ENCODE measurements at places on chromosomes 6 and 20.

DNA sequence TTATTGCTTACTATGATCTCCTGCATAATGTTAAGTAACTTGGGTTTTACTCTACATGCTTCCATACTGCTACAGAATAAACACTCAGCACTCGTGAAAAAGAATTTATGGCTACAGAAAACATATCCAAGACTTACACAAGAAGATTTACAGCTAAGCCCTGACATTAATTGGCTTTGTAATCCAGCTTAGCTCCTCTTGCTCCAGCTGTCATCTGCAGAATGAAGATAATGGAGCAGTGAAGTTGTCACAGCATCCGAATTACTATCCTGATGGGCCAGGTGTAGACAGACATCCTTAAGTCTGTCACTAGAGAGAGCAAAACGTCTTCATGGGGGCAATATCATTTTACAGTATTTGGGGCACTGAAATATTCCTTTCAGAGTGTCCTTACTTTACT is 155.3 kb downstream of the PRKN start:
- no peak for DNase-seq

DNA sequence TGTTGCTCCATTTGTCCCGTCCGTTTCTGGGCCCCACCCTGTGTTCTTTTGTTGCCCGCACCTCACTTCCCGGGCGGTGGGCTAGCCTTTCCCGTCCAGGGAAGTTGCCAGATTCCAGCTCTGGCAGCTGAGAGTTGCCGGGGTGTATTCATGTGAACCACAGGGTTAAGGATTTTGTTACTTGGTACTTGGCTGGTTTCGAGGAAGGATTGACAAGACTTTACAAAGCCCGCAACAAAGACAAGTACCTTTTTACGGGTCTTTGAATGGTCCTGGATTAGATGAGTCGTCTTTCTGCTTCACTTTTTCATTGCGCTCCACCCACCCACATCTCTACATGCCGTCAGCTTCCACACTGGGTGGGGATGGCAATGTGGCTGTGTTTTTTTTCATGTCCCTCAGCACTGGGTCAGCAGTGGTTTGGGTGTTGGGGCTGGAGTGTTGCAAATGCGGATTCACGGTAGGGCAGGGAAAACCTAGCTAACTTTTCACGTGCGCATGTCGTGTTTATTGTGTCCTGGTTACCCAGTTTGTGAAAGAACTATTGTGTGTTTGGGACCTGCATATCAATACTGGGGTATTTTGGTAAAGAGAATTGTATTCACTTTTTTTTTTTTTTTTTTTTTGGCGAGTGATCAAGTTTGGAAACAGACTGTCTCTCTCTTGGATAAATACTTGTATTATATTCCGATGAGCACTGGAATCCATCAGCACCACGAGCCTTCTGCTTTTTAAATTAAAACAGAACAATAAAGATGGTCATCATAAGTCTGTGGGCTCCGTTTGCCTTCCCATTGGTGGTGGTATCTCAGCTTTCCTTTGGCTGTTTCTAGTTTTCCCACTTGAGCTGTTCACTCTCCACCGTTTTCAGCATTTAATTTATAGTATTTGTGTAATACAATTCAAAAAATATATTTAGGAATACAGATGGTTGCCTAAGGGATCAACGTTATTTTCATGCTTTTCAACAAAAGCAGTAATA is 1.2 kb downstream of the DUSP22 start:
- no peak for DNase-seq

DNA sequence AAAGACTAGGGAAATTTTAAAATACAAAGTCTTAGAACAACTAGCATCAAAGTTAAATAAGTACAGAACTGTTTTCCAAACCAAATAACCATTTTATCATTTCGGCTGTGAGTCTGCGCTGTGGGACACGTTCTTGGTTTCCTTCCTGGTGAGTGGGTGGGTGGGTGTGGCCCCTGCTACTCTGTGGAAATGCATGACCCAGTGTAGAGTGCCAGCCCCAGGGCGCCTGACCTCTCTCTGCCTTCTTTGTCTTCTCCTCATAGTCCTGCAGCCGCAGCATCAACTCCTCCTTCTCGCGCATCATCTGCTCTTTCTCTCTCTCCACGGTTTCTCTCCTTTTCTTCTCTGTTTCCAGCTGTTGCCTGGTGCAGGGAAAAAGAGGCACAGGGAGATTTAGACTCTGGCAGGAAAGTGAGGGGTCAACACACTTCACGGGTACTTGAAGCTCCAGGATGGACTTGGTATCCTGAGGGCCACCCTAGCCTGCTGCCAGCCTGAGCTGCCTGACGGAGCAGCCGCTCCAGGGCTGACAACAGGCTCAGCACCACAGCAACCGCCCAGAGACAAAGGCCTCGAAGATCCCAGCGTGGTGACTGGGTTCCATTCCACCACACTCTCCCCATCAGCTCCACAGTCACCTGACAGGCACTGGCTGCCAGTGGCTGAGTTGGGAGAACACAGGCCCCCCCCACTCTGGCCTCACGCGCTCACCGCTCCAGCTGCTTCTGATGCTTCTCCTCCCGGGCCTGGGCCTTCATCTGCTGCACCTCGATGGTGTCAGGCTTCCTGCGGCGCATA is 48.4 kb downstream of the EZR start:
- no peak for DNase-seq

GRCh38 chr6:25013246-25013645 is 77.5 kb upstream of the RIPOR2 start:
- no peak for DNase-seq

- DNase-seq, result no peak
Measured at GRCh38 chr20:44211177-44212039, 837 bp upstream of the OSER1 start.

- DNase-seq, result no peak
Measured at GRCh38 chr6:44926556-44926955, 401.6 kb upstream of the RUNX2 start.

DNA sequence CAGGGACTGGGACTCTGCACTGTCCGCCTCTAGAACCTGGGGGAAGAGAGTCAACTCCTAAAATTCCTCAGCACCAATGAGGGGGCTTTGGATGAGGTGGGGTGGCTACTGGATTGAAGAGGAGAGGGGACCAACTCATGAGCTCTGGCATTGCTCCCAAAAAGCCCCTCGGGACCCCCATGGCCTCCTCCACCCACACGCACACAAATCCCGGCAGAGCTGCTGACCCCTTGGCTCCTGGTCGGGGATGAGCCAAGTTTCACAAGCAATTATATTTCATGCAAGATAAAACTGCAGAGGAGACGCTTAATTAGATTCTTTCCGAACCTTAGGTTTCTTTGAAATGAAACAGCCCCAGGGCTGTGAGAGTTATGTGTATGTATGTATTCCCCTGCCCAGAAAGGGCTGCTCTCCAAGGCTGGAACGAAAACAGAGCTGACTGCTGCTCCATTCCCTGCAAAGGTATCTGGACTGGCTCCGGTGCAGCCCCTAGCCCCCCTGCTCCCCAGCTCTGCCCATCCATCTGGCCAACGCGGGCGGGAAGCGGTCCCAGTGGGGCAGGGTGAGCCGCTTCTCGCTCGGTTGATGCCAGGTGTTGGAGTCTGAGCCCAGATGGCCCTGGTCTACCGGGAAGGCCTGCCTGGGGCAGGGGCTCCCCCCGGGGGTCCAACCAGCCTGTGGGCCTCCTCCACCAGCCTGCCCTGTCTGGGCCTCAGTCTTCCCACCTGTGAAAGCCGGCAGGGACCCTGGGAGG is 46.8 kb upstream of the STX16 start:
- no peak for DNase-seq

GRCh38 chr6:163983679-163984078 is 569.2 kb downstream of the QKI start:
- no peak for DNase-seq

GRCh38 chr20:63372971-63373885 is 12.1 kb upstream of the CHRNA4 start:
- DNase-seq, result no peak

DNA sequence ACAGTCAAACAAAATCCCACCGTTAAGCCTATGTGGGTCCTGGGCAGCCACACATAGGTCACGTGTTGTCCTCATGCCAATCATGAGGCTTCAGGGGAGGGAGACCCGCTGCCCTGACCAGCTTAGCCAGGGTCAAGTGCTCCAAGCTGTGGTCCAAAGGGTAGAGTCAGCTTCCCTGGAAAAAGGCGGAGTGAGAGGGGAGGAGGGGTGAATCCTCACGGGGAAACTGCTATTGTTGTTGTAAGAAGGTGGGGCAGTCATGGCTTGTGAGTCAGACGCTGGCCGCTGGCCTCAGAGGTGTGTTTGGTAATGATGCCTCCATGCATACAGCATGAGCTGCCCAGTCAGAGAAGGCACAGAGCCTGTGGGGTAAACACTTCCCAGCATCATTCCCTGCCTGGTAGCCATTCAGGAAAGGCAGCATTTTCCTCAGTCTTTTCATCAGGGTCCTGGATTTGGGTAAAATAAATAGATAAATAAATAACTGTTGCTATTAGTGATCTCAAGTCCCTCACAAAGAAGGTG is 8.7 kb downstream of the CST3 start:
- DNase-seq, result no peak

GRCh38 chr6:148441454-148441911 is 98.8 kb downstream of the SASH1 start:
- DNase-seq, result no peak

DNA sequence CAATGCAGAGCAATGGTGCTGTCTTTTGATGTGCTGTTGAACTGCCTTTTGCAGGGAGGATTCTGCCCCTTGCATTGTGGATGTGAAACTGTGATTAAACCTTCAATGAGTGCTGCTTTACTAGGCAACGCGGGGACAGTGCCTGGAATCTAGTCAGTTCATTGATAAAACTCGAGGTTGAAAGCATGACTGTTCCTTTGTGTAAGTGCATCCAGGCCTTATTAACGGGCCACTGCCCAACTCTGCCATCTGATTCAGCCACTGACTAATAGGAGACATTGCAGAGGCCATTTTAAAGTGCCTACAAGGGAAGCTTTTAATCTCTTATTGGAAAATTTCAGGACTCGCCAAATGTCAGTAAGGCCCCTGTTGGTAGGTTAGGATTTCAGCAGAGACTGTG is 49.3 kb downstream of the SLC35F1 start:
- no peak for DNase-seq

- DNase-seq, result peak; percentile 8
Measured at GRCh38 chr6:8499540-8499939, 64.2 kb upstream of the SLC35B3 start.

- peak; percentile 38 for DNase-seq
Measured at GRCh38 chr6:75230484-75231325, 12.9 kb downstream of the COX7A2 start.

DNA sequence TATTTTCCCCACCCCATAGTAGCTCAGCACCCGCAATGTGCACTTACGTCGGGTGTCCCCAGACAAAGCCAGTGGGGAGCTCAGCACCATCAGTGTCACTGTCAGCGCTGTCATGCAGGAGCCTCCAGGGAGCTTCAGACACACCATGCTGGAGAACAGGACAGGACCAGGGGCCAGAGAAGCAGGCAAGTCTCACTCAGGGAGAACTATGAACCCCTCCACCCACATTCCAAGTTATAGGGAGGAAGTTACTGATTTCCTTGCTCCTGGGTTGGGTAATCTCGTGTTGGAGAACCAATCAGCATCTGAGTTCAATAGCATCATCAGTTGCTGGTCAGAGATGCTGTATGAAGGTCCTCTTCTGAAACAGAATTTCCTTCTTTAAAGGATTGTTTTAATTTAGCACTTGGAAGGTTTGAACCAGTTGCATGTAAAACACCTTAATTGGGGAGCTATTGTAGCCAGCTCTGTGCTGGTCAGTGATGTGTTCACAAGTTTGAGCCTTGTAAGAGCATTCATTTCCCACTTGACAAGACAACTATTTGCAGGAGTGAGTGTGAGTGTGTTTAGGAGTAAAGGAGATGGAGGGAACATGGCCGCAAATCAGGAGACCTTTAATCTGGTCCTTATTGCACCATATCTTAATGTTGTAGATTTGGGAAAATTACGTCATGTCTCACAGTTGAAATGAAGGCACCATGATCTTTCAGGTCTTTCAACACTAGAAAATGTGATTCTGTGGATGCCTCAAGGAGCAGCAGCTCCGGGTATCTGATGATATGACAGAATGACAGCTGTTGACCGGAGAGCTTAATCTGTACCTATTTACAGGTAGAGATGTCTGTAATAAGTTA is at the start of gene HLA-DRB1:
Gene HLA-DRB1, minus strand, starts transcription at position 253 of the 854 bp plus-strand sequence. Its CDS starts 106 bp downstream, at position 147.
- DNase-seq, result peak; percentile 23

GRCh38 chr6:68779366-68779765 is 144.3 kb downstream of the ADGRB3 start:
- DNase-seq, result no peak

DNA sequence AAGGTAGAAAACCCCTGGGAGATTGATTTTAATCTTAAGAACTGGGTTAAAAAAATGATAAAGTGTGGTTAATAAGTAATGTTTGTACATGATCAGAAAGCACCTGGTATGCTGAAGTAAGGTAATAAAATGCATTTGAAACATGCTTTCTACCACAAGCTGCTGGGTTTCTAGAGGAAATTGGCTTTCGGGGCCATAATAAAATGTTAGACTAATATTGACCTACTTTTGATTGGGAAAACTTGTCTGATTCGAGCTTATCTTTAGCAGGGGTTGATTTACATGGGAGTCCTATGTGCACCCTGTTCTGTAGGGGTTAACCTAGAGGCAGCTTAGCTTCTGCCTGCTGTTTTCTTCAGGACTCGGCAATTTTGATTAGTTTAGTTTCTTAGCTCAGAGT is 50.5 kb downstream of the CRYBG1 start:
- no peak for DNase-seq

DNA sequence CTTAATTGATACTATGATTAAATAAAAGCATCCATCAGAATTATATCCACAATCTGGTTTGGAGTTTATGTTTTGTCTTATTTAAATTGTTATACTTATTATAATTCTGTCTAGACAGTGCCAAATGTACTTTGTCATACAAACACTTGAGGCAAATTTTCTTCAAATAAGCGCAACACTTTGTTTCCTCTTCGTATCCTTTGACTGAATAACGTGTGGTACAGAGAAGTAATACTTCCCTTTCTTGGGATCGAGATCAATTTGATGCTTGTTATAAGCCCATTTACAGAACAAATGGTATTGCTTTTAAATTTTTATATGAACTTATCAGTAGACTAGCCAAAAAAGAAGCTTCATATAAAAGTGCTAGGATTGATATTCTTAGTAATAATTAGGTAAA is 111.0 kb downstream of the ATG5 start:
- no peak for DNase-seq

DNA sequence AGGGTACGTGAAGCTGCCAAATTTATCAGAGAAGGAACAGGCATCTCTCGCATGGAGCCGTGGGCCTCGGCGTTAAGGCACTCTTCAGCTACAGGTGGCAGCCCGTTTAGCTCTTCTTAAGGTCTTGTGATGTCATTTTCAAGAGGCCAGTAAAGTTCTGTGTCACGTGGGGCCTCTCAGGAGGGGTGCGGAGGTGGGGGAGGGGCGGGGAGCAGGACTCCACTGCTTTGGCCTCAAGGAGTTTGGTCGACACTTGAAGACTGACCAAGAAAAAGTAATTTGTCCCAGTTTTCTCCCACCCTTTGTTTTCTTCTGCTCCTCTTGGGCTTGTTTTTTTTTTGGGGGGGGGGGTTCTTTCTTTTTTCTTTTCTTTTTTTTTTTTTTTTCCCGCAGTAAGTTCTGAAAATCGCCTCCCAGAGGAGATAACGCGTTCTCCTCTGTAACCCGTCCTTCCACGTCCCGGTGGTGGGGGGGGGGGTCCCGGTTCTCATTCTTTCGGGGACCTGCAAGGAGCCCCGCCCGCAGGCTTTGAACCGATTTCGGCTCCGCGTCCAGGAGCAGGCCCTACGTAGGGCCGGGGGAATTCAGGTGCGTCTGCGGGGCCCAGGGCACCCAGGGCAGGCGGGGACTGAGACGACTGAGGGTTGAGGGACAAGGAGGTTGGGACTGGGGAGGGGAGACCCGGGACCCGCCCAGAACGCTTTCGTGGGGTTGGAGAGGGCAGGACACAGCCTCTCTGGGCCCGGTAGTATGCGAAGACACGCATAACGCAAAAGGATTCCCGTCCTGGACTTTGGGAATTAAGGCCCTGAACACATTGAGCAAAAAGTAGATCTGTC is 26.0 kb downstream of the GPX6 start:
- no peak for DNase-seq

Measured in AML-193 (cell line).